ENCODE measurements at places on chromosomes 7 and 10.
A peak's percentile ranks its signal among the peaks of the same experiment; 100 is the strongest.

DNA sequence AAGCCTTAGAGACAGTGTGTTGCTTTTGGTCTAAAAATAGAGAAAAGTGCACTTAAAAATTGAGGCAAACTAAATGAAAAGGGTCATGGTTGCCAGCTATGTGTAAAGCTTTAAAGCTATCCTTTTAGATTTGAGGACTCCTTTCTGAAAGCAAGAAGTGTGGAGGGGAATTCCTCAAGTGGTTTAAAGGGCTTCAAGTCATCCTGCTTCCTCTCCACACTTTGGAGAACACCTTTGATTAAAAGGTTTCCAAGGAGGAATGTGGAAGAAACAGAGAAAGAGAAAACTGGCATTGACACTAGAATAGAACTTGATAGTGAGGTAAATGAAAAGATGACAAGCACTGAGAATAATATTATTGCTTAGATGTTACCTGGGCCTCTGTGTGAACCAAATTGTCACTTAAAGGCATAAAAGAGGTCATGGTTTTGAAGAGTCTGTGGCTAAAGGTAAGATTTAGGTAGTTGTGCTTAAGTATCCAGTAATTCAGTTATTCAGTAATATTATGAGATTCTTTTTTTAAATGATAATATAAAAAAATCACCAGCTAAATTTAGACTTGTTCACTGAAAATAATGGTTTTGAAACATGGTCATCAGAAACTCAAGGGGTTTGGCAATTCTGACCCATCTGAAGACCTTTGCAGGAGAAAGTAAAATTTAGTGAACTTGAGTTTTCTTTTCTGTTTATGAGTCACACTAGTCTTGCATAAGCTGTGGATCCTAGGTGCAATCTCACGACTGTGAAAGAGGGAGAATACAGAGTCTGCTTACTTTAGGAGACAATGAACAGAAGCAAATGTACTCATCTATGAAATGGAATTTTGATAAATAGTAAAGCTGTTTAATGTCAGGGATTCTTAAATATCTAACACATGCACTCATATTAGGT, 466.0 kb downstream of the KIF20B start:
- no peak for DNase-seq

DNA sequence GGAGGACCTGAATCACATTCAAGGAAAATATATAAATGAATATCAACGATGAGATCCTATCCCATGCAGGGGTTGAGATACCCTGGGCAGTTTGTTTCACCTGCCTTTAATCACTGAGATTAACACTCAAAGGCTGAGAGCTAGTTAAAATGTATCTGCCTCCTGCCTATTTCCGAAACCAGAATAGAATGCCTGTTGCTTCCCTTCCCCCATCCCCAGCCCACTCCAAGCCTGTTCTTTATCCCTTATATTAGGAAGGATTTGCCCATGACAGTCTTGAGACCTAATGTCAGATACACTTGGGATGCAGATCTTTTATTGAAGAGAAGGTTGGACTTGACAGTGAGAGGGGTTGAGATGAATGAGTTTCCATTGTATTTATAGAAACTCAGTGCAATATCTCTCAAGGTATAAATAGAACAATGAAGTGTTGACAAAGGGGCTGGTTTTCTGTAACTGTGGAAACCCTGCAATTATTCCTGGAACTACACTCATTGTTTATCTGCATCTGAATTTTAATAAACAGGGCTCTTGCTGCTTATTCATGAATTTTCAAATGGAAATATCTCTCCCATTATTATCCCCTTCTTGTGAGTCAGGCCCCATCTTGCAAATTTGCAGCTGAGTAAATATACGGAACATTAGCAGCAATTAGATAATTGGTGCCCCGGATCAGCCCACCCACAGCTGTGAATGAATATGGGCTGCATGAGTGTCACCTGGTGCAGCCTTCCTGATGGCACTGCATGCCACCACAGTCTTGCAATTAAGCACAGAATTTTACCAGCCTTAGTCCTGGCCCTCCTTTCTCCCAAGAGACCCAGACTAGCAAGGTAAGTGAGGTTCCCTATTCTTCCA, 66.7 kb downstream of the SORCS3 start:
- DNase-seq: no peak

DNA sequence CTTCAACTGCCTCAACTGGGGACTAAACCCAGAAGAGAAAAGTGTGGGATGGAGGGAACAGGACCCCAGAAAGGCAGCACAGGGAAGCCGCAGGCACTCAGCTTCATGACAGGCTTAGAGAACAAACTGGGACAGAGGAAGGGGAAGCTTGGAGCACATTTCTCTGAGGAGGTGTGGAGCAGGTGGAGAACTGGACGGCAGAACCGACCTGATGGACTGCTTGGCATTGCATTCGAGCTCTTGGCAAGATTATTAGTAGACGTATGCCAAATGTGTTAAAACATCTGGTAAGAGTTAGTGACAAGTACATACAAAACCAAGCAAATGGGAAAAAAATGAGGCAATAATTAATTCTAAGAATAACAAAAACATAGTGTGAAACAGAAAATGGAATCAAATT, 335.7 kb downstream of the SFMBT2 start:
- no peak for DNase-seq

- no peak for DNase-seq
These were observed 3.8 kb downstream of the KMT2E start for GRCh38 chr7:105017657-105018365.

- DNase-seq: no peak
These were observed 45.1 kb upstream of the OPTN start for GRCh38 chr10:13054844-13055243.

- no peak for DNase-seq
These were observed 245.2 kb upstream of the PRSS58 start for GRCh38 chr7:142503036-142503435.

DNA sequence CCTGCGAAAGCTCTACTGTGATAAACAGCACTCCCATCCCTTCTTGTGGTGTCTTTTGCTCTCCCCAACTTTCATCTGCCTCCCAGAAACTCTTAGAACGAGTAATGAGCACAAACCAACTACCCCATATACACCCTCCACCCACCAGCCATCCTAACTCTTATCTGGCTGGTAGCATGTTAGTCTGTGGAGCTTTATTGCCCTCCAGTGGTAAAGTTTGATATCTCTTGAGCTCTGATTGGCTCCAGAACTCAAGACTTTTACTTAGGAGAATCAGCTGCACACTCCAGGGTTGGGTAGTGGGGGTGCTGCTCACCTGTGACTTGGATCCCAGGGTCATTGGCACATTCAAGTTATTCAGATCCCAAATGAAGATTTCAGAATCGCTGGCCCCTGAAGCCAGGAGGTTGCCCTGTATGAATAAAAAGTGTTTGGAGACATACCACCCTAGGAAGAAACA, 10.9 kb downstream of the SEC31B start:
- peak; percentile 54 for DNase-seq

GRCh38 chr10:122419876-122420623, 34.4 kb upstream of the ARMS2 start:
- DNase-seq: no peak

GRCh38 chr7:50771120-50772002, 11.3 kb downstream of the GRB10 start:
- no peak for DNase-seq

DNA sequence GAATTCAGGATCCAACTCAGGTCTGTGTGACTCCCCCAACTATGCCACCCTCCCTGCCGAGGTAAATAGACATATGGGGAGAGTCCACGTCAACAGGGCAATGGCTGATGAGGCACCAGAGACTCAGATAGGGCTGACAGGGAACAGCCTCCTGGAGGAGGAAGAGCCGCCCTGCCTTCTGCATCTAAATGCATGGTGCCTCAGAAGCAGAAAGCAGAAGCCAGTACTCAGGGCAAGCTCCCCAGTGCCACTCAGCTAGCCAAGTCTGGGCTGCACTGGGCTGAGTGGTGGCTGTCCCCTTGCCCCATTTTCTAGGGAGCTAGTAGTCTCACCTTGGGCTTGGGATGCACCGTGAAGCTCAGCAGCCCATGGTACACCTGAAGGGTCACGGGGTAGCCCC, 11.0 kb downstream of the RRP12 start:
- no peak for DNase-seq

DNA sequence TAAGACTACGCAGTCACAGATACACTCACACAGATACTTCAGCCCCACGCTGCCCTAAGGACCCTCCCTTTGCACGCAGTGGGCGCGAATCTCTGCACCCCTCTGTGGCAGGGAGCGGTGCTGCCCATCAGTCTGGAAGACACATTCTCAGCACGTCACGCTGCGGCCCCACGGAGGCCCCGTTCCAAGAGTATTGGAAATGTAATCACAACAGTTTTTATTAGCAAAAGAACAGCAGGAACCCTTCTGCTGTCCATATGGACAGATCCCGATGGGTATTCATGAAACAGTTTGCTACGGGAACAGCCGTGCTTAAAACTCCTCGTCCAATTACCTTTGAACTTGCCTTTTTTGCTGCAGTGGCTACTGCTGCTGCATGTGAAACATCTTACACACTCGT, 131.0 kb downstream of the RPS24 start:
- no peak for DNase-seq

- DNase-seq: no peak
These were observed 27.0 kb downstream of the FAM53B start for GRCh38 chr10:124717041-124717757.

GRCh38 chr10:34139559-34139958, 675.5 kb downstream of the PARD3 start:
- DNase-seq: no peak

DNA sequence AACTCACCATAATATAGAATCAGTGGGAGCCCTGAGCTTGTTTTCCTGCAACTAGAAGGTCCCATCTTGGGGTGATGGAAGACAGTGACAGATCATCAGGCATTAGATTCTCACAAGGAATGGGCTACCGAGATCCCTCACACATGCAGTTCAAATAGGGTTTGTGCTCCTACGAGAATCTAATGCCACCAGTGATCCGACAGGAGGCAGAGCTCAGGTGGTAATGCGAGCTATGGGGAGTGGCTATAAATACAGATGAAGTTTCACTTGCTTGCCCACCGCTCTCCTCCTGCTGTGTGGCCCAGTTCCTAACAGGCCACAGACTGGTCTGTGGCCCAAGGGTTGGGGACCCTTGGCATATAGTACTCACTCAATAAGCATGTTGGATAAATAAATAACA, 93.4 kb downstream of the POU6F2 start:
- DNase-seq: no peak

- DNase-seq: no peak
These were observed 66.9 kb upstream of the SLC25A13 start for GRCh38 chr7:96388620-96389383.

- DNase-seq: no peak
These were observed 437.5 kb downstream of the KIF20B start for GRCh38 chr10:90138844-90139243.

DNA sequence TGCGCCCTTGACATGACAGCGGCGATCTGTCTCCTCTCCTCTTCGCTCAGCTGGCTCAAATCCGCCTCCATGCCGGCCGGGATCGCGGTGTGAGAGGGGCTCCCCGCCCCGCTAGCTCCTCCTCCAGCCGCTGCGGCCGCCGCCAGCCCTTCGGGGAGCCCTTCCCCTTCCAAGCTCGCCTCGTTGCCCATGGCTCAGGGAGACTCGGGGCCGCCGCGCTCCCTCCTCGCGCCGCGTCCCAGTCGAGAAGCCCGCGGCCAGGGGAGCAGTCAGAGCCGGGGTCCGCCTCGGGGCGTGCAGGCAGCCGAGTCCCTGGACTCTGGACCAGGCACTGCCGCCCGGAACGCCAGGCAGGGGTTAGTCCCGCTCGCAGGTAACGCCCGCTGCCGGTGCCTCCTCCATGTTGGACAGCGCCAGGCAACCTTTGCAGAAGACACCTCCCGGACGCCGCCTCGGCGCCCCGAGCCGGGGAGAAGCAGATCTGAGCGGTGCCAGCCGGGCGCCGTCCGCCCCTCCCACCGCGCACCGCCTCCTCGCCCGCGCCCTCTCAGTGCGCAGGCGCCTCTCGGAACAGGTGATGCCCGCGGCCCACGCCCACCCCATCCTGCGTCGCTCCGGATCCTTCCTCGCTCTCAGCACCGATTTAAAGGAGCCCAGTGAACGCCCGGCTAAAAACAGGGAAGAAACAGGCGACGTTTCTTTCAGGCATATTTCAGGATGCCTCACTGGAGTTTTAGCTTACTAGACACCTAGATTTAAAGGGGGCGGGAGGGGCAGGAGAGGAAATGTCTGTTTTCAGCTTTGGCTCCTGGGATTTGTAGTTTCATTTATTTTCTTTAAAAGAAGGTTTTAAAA, at the start of gene PCLO:
PCLO (minus strand) TSS at position 483 of the 855 bp plus-strand sequence; CDS start at position 191, 292 bp downstream.
- peak; percentile 27 for DNase-seq

All from germinal center (tissue), 1 donor.